ENCODE measurements at places on chromosomes 3 and 15.

- no peak for DNase-seq
These were observed 36.8 kb downstream of the CHAC1 start for GRCh38 chr15:40990080-40990479.

- no peak for DNase-seq
These were observed 3.9 kb downstream of the RPL35A start for GRCh38 chr3:197953881-197954280.

- no peak for DNase-seq
These were observed 94.4 kb downstream of the CHRNA7 start for GRCh38 chr15:32124726-32125125.

DNA sequence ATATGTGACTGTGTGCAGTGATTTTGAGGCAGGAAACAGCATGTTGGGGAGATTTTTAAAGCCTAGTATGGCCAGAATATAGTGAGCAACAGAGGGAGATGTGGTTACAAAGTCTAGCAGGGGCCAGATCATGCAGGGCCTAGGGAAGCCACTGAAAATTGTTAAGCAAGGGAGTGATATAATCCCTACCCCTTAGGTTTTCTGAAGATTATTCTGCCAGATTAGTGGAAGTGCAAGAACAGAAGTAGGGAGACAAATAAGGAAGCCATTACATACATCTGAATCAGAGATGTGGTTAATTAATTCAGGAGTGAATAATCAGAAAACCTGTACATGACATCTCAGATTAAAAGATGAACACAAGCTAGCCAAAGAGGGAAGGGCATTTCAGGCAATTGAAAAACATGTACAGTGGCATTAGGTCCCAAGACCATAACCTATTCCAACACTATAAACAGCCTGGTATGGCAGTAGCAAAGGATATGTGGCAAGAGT, 54.8 kb downstream of the MSL2 start:
- DNase-seq: no peak

- DNase-seq: no peak
These were observed 12.6 kb downstream of the SCN5A start for GRCh38 chr3:38636881-38637280.

- no peak for DNase-seq
These were observed 1.9 kb downstream of the FES start for GRCh38 chr15:90886291-90886614.

Measured in activated CD8-positive, alpha-beta memory T cell treated with anti-CD3 and anti-CD28 coated beads, Interleukin-2, amount 50 U/mL, for 4 hours (primary cell).